Activated CD4-positive, alpha-beta T cell treated with anti-CD3 and anti-CD28 coated beads, Interleukin-2, amount 50 U/mL, for 48 hours (primary cell): ENCODE measurements at places on chromosomes 5 and 9.

DNA sequence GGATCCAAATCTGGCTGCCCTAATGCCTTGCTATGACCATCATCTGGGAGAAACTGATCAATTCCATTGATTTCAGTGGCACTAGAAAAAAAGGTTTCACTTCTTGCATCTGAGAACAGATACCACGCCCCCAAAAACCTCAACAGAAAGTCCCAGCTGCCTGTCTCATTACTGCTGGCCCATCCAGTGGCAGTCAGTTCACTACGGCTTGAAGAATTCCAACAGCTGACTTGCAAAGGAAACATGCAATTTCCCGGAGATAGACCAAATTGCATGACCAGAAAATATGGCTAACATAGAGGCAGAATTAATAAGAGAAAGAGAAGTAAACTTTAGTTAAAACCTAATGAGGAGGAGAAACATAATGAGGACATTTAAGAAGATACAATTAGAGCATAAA is 48.6 kb downstream of the UGCG start:
- peak; percentile 29 for DNase-seq

GRCh38 chr9:133490865-133491655 is 12.2 kb upstream of the SLC2A6 start:
- no peak for DNase-seq

DNA sequence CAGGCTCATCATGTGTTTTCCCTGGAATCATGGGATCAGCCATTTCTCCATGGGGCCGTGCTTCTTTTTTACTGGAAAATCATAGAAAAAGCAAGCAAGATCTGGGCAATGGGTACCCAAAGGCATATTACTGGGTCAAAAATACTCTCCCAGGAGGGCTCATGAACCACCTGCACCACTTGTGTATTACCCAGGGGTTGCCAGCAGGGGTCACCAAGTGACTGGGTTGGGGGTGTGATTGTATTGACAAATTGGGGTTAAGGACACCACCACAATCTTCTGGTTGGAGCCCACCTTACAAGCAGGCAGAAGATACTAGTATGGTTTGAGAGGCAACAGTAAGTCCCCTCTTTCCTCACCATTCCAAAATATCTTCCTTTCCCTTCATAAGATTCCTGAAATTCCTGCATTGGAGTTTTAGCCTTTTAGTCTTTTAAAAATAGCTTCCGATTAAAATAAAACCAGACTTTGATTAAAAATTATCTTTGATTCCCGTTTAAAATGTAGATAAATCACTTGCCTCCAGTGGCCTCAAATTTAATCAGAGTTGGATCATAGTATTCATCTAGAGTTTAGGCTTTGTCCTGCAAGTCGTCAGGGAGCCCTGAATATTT is 603.3 kb downstream of the KIF4B start:
- DNase-seq = peak; percentile 61

DNA sequence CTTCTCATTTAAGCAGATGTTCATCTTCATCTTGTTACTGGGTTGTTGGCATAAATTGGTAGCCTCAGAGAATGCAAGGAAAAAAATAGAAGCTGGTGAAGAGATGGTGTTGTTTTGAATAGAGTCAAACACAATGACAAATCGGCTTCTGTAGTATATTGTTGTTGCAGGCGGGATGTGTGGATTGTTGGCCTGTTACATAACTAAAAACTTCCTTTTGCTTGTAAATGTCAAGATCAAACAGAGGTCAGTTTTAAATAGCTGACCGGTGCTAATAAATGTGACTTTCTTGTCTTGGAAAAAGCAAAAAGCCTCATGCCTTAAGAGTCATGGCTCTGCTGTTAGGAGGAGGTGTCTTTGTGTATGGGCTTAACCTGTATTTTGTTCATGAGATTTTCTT is 59.2 kb downstream of the CCDC192 start:
- no peak for DNase-seq

DNA sequence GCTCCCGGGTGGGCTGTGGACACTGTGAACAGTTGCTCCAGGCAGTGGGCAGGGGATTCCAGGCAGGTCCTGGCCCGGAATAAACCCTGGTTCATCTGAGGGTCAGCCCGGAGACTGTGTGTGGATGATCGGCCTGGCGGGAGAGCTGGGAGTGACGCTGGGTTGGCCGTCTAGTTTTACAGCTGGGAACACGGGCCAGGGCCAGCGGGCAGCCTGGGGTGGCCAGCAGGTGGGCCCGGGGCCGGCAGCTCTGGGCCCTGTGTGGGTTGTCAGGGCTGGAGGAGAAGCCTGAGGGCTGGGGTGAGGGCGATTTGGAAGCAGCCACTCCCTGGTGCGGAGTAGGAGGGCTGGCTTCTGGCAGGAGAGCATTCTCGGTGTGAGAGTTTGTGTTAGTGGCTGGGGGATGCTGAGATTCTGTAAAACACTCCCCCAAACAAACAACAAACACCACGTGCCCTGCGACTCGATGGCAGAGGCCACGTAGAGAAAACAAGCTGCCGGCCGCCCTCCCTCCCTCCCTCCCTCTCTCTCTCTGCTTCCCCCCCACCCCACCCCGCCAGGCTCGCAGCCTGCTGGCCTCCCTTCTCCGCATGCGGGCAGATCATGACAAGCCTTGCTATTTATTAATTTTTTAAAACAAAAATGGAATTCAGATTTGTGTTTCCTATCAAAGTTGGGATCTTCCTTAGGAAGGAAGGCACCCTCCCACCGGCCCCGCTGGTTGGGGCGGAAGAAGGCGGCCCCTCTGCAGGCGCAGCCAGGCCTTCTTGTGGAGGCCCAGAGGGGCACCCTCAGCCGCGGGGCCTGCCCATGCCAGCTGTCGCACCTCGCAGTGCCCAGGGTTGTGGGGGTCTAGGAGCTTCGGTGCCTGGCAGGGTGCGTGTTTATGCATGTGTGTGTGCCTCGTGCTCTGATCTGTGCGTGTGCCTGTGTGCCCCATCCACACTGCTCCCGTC is 49.5 kb downstream of the RXRA start:
- DNase-seq = no peak

DNA sequence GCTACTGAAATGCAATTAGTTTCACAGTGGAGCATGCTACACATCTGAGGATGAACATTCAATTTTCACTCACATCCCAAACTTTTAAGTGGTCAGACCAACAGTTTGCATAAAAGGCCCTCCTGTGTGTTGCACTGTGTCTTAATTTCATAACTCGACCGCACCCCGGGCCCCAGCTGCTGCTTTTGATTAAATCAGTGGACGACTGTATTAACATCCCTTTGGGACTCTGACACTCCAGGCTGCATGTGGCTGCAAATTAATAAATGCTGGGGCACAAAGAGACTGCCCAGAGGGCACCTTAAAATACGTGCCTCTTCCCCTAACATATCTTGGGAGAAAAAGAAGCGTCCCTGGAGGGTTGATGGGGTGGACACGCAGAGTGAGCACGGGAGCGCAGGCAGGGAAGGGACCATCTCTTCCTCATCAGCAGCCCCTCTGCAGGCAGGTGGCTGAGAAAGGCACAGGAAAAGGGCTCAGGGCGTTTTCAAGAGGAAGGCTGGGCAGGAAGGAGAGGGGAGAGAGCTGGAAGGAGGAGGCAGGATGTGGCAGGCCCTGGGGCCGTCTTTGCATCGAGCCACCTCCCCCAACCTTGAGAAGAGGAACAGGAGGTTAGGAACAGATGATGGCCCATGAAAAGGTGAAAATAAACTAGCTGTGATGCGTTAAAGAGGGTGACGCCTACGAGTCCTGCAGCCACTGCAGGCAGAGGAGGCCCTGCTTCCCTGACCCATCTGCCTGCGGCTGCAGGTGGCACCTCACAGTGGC is 18.6 kb downstream of the MED10 start:
- peak; percentile 21 for DNase-seq
